ENCODE measurements at places on chromosomes 16 and 17. TPM values are rescaled to one million over a fixed set of nuclear protein-coding genes. Genes with fewer than 3 reads are reported as not detected.

- no peak for DNase-seq
- H3K27ac ChIP-seq = no peak overlapping the region
- no peaks in the 10 kb centered on the region for H3K36me3 ChIP-seq
Observed at GRCh38 chr17:6856051-6856450, 24.5 kb upstream of the TEKT1 start.

DNA sequence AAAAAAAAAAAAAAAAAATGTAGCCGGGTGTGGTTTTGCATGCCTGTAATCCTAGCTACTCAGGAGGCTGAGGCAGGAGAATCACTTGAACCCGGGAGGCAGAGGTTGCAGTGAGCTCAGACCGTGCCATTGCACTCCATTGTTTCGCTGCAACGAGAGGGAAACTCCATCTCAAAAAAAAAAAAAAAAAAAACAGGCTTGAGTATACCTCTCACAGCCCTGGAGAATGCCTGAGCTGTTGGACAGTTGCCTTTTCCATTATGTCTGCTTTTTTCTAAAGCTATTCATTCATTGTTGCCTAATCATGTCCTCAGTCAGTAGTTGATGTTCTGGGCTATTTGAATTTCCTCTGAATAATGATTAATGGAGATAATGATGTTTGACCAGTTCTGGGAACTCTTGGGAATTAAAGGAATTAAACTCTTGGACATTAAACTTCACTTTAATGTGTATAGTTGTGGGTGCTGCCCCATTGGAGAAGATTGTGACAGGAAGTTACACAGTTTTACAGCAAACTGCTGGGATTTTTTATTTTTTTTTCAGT, 11.8 kb downstream of the HMOX2 start:
- H3K36me3 ChIP-seq = no peaks in the 10 kb centered on the region
- no peak overlapping the region for H3K4me3 ChIP-seq
- DNase-seq = no peak

Gene CRISPLD2
- total RNA-seq = 2.9 TPM

DNA sequence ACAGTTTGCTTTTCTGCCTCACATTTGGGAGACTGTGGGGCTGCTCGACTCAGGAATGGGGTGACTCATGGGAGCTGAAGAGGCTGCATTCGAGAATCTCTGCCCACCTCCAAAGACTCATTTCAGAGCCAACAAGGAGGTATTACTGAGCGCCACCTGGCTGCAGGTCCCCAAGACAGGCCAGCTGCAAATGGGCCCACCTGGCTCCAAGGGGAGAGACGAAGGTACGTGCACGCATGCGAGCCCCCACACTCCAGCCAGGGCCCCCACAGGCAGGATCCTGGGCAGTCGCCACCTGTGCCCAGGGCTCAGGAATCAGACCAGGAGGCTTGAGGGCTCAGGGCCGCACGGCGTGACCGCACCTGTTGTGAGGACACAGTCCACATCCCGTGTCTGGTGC, 6.0 kb downstream of the HAGHL start:
- peaks cover 7% of the 10 kb centered on the region for H3K4me1 ChIP-seq
- H3K4me3 ChIP-seq = no peak overlapping the region
- H3K27me3 ChIP-seq = no peaks in the 10 kb centered on the region
- H3K36me3 ChIP-seq = peaks cover 34% of the 10 kb centered on the region
- no peak for DNase-seq

GRCh38 chr16:638034-638543, 2.0 kb upstream of the METTL26 start:
- peak overlapping the region; percentile 59 for H3K27ac ChIP-seq
- no peaks in the 10 kb centered on the region for H3K36me3 ChIP-seq
- DNase-seq = no peak
- H3K4me3 ChIP-seq = no peak overlapping the region
- H3K27me3 ChIP-seq = no peaks in the 10 kb centered on the region

Gene NQO1
- 4.0 TPM for total RNA-seq

GRCh38 chr17:29150161-29150560, 30.0 kb downstream of the MYO18A start:
- peak overlapping the region; percentile 53 for H3K27ac ChIP-seq
- no peak overlapping the region for H3K4me3 ChIP-seq
- no peaks in the 10 kb centered on the region for H3K36me3 ChIP-seq
- peak; percentile 89 for DNase-seq
- peaks cover 6% of the 10 kb centered on the region for H3K4me1 ChIP-seq

Gene SLC13A5
- total RNA-seq = 271 TPM

Gene PRR29
- not detected for total RNA-seq

GRCh38 chr16:72246423-72246822, 74.5 kb upstream of the PMFBP1 start:
- no peaks in the 10 kb centered on the region for H3K27me3 ChIP-seq
- no peak overlapping the region for H3K4me3 ChIP-seq
- no peaks in the 10 kb centered on the region for H3K36me3 ChIP-seq
- H3K27ac ChIP-seq = no peak overlapping the region
- no peaks in the 10 kb centered on the region for H3K4me1 ChIP-seq

GRCh38 chr17:13283606-13284005, 265.8 kb upstream of the ELAC2 start:
- H3K27ac ChIP-seq = no peak overlapping the region
- no peaks in the 10 kb centered on the region for H3K4me1 ChIP-seq
- H3K27me3 ChIP-seq = no peaks in the 10 kb centered on the region
- no peak for DNase-seq

Gene KRT32
- not detected for total RNA-seq

DNA sequence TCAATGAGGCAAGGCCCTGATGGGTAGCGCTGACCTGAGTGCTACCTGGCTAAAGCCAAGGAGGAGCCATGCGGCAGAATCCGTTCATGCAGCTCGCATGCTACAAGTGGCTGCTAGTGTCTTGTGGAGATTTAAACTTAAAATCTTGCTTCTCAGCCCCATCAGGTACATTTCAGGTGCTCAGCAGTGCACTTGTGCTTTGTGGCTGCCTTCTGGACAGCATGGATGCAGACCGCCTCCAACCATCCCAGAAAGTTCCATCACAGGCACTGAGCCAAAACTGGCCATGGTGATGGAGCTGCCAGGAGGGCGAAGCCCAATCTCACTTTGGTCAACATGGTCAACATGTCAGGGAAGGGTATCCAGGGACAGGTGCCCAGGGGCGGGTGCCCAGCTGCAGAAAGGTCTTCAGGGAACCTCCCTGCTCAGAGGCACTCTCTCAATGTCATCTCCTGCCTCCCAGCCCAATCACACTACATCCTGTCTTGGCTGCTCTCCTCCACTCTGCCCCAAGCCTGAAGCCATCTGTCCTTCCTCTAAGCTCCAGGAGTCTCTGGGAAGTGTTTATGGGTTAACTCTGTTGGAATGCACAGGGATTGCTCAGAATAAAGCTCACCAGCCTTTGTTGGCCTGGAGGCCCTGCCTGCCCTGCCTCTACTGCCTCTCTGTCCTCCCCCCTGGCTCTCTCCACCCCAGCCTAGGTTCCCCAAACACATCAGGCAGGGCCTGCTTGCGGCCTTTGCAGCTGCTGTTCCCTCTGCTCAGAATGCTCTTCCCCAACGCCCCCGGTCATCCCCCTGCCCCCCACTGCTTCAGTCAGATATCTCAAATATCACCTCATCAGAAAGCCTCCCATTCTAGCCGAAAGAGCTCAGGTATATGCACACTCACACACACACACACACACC, 18.3 kb upstream of the TNFRSF13B start:
- H3K36me3 ChIP-seq = no peaks in the 10 kb centered on the region
- no peaks in the 10 kb centered on the region for H3K27me3 ChIP-seq
- H3K4me1 ChIP-seq = no peaks in the 10 kb centered on the region
- H3K27ac ChIP-seq = no peak overlapping the region

DNA sequence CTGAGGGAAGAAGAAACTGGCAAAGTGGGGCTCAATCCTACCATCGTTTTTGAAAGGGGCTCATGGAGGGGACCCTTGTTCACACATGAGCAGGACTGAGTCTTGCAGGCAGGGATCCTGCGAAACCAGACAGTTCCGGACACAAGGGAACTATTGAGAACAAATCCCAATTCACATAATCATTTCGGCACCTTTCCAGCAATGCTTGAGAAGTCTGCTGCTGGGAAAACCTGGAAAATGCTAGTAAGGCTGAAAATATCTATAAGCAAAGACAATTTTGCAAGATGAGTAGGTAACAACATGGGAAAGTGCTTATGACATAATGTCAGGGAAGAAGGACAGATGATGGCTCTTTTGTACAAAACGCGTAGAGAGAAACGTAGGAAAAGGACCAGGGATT, 52.1 kb upstream of the BPTF start:
- H3K27me3 ChIP-seq = no peaks in the 10 kb centered on the region
- no peaks in the 10 kb centered on the region for H3K4me1 ChIP-seq
- no peak overlapping the region for H3K27ac ChIP-seq
- H3K4me3 ChIP-seq = no peak overlapping the region

DNA sequence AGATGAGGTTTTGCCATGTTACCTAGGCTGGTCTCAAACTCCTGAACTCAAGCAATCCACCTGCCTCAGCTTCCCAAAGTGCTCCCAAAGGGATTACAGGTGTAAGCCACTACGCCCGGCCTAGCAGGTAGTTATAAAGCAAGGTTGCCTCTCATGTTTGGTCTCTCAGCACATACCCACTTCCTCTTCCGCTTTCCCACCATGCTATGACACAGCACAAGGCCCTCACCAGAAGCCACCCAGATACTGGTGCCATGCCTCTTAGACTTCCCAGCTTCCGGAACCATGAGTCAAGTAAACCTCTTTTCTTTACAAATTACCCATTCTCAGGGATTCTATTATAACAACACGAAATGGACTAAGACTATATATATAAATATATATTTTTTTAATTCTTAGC, 143.6 kb downstream of the COPRS start:
- no peaks in the 10 kb centered on the region for H3K27me3 ChIP-seq
- no peak overlapping the region for H3K4me3 ChIP-seq
- no peak for DNase-seq
- no peaks in the 10 kb centered on the region for H3K36me3 ChIP-seq

DNA sequence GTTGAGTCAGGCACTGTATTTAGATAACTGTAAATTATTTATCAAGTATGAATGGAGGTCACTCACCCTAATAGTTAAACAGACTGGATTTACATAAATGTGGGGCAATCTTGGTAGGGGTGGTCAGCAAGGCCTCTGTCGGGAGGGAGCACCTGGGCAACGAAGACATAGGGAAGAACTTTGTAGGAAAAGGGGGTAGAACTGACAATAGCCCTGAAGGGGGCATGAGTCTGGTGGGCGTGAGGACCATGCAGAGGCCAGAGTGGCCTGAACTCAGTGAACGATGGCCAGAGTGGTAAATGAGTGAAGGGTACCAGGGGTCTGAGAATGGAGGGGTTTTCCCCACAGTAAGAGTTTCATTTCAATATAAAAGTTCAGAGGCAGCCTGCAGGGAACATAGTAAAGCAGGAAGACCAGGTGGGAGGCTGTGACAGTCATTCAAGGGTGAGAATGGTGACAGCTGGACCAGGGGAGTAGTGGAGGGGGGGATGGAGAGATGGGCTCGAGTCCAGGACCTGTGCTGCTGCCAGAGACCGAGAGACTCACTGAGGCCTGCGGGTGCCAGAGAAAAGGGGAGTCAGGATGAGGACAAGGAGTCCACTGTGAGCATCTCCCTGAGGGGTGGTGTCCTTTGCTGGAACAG, 2.9 kb downstream of the C17orf67 start:
- DNase-seq = no peak
- no peak overlapping the region for H3K4me3 ChIP-seq
- H3K36me3 ChIP-seq = no peaks in the 10 kb centered on the region
- H3K4me1 ChIP-seq = peaks cover 4% of the 10 kb centered on the region
- H3K27me3 ChIP-seq = no peaks in the 10 kb centered on the region
- no peak overlapping the region for H3K27ac ChIP-seq

DNA sequence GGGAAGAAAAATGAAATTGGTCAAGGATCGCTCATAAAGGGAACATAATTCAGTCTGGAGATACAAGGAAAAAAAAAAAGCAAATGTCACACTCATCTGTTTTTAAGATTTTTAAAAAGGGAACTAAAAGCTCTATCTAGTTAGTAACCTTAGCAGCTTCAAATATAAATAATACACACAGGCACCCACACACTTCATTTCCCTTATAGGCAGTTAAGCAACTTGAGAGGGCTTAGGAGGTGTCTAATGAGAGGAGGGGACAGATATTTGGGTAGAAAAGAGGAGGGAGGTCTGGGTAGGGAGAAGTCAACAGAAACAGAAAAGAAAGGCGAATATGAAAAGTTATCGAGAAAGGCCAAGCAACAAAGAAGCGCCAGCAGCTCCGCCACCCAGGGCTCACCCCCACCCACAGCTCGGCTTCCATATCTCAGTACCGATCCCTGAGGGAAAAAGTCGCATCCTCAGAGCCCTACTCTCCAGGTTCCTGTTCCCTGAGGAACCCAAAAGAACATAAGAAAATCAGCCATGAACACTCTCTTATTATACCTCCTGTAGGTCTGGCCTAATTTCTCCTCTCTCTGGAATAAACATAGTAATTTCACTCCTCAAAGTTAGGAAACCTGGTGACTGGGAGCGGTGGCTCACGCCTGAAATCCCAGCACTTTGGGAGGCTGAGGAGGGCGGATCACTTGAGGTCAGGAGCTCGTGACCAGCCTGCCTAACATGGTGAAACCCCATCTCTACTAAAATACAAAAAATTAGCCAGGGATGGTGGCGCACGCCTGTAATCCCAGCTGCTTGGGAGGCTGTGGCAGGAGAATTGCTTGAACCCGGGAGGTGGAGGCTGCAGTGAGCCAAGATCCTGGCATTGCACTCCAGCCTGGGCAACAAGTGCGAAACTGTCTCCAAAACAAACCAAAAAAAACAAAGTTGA, 69.6 kb upstream of the RCVRN start:
- no peaks in the 10 kb centered on the region for H3K36me3 ChIP-seq
- H3K4me1 ChIP-seq = no peaks in the 10 kb centered on the region
- H3K27me3 ChIP-seq = no peaks in the 10 kb centered on the region
- no peak overlapping the region for H3K27ac ChIP-seq
- H3K4me3 ChIP-seq = no peak overlapping the region

Gene PRCD
- total RNA-seq = 1.3 TPM

GRCh38 chr17:28956861-28957260, 5.5 kb upstream of the PHF12 start:
- DNase-seq = no peak
- H3K4me3 ChIP-seq = no peak overlapping the region
- H3K4me1 ChIP-seq = peaks cover 9% of the 10 kb centered on the region

GRCh38 chr17:43215341-43215740, 3.7 kb downstream of the TMEM106A start:
- no peak overlapping the region for H3K27ac ChIP-seq
- no peak for DNase-seq
- H3K27me3 ChIP-seq = no peaks in the 10 kb centered on the region
- no peak overlapping the region for H3K4me3 ChIP-seq
- H3K4me1 ChIP-seq = peaks cover 51% of the 10 kb centered on the region
- peaks cover 2% of the 10 kb centered on the region for H3K36me3 ChIP-seq

GRCh38 chr16:65119901-65120401, 1.9 kb downstream of the CDH11 start:
- no peak for DNase-seq
- no peaks in the 10 kb centered on the region for H3K36me3 ChIP-seq
- H3K27ac ChIP-seq = no peak overlapping the region
- no peaks in the 10 kb centered on the region for H3K4me1 ChIP-seq
- H3K4me3 ChIP-seq = no peak overlapping the region
- no peaks in the 10 kb centered on the region for H3K27me3 ChIP-seq

Gene HOXB8
- total RNA-seq = not detected
